ENCODE measurements at places on chromosomes 2 and 18.

DNA sequence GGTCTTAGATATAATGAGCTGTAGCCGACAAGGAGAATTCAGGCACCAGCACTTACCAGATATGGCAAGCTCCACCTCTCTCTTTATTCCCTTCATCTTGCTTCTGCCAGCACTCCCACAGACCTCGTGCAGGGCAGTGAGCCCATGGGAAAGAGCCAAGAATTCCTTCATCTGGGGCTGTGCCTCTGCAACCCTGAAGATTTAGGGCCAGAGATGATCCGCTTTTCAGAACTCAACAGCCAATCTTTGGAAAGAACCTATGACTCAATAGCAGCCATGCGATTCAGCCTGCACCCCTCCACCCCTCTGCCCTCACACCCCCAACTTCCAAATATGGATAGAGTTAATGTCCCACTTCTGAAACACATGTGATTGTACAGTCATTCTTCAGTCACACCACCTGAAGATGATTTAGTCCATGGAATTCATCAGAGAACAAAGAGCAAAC, 533.7 kb upstream of the TNP1 start:
- no peak for DNase-seq

- no peak for DNase-seq
These were observed 164.3 kb upstream of the PGAP1 start for GRCh38 chr2:197090742-197091367.

DNA sequence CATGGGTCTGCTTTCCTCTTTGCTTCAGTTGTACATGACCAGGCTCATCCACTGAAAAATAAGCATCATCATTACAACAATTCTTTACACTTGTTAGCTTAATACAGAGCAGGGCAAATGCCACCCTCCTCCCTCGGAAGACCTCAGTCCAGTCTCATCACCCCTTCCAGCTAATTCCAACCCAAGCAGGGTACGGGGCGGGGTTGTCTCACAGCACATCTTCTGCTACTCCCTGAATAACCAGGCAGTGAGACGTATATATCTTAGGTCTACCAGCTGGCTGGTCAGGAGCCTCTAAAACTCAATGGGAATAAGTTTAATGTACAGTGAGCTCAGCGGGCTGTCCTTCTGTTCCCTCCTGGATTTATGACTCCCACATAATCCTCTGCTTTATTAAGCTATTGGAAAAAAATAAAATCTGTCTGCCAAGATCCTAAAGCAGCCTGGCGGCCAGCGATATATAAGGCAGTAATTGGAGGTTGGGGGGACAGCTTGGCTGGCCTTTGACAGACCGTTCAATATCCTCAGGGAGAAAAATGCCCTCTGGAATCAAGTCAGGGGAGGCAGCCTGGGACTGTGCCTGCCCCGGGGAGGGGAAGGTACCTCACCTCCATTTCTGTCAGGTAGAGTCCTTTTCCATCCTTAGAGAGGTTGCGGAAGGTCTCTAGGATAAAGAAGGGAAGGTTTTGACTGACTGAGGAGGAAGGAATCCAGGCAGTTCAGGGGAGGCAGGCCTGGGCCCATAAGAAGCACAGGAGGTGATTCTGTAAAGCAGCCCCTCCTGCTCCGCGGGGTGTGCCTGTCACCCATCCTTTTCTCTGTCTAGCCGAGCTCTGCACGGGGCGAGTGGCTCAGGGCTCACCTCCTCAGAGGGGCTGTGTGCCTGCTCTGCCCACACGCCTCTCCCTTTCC, 76.3 kb downstream of the CAPN13 start:
- peak; percentile 14 for DNase-seq

DNA sequence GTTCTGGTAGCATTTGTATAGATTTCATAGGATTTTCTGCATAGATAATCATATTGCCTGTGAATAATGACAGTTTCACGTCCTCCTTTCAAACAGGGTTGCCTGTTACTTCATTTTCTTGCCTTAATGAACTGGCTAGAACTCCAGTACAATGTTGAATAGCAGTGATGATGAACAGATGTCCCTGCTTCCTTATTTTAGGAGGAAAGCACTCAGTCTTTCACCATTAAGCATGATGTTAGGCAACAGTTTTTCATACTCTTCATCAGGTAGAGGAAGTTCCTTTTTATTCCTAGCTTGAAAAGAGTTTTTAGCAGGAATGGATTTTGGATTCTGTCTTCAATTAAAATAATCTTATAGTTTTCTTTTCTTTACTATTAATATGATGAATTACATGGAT, 39.7 kb downstream of the C2orf76 start:
- DNase-seq: no peak
